IMR-90 (cell line): ENCODE measurements at places on chromosomes 16 and 17. TPM values are rescaled to one million over a fixed set of nuclear protein-coding genes. Genes with fewer than 3 reads are reported as not detected.

DNA sequence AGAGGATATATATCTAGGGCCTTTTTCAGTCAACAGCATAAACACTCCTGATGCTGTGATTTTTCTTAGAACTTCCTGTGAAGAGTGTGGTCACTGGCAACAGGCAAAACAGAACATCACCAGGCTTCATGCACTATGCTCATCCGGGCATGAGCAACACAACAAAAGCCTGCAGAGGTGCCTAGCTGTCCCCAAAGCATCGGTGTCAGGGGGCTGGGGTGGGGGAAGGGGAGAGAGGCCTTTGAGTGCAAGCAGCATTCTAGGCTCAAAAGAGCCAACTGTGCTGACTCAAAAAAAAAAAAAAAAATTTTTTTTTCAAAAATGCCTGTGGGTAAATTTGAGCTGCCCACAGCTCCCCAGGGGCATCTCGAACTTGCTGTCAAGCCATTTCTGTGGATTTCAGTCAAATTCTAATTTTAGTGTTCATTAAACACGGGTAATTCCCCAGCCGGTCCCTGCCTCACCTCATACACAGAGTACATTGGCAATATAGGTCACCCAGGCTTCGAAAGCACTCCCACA is 194.6 kb upstream of the DYNLRB2 start:
- DNase-seq: no peak

MYL4 gene
- 0.20 TPM in 1 of 2 replicates, not detected in the other for polyA plus RNA-seq

GRCh38 chr16:69123910-69124309 is 8.5 kb downstream of the CHTF8 start:
- DNase-seq: peak; percentile 76

- peak; percentile 70 for DNase-seq
These were observed 982 bp upstream of the NEURL4 start for GRCh38 chr17:7329997-7330637.

- DNase-seq: peak; percentile 47
These were observed 3.0 kb downstream of the ALKBH5 start for GRCh38 chr17:18186627-18186982.

GRCh38 chr16:67608364-67608763 is 36.6 kb upstream of the CARMIL2 start:
- peak; percentile 12 for DNase-seq

KRTAP4-1 gene
- polyA plus RNA-seq: not detected in 2 replicates
